Lower leg skin (tissue), 4 donors: ENCODE measurements at places on chromosomes 3 and 15. TPM values are rescaled to one million over a fixed set of nuclear protein-coding genes. Genes with fewer than 3 reads are reported as not detected.

DNA sequence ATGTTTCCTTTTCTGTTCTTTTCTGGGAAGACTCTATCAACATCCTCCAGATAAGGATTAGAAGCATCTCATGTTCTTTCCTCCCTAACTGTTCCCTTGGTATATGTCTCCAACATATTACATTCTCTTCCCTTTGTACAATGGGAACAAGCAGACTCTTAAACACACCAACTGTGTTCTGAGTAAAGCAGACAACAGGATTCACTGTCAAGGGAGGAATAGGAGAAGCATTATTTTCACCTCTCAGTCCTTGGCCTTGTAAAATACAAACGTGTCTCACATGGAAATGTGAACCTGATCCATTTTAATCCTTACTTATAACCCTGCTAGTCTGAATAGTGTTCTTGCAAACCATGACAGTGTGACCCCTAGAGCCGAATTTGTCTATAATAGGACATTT is 19.6 kb downstream of the GYG1 start:
- no peak for DNase-seq

DNA sequence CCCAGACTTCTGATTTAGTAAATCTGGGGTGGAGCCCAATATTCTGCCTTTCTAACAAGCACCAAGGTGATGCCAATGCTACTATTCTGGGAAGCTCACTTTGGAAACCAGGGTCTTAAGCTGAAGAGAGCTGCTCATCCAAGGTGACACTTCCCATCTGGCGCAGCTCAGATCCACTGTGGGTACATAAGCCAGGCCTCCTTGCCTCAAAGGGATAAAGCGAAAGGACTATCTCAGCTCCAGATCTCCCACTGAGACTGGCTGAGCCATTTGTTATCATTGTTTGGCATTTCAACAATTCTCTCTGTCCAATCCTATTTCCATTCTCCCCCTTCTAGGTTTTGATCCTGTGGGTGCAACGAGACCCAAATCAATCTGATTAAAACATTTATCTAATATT is 323.8 kb downstream of the GBE1 start:
- no peak for DNase-seq

- DNase-seq, result no peak
These were observed 75.0 kb downstream of the SEMA5B start for GRCh38 chr3:122952520-122952919.

DNA sequence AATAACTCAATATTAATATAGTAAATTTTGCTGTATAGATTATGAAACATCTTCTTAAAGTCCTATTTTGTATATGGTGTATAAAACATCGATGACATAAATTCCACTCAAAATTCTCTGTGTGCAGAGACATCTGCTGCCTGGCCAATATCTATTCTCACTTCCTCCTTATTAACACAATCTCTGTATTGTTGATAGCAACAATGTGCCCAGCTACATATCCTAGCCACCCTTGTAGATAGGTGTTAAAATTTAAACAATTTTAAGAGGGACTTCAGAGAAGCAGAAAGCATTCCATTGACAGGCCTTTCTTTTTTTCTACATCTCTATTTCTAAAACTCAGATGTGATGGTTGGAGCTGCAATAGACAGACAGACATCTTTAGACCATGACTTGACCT is 72.3 kb downstream of the FGF12 start:
- no peak for DNase-seq

- no peak for DNase-seq
These were observed 83.3 kb downstream of the TRIM42 start for GRCh38 chr3:140761076-140761639.

- no peak for DNase-seq
These were observed 56.9 kb upstream of the SLCO2A1 start for GRCh38 chr3:134086616-134087015.

KAT2B gene
- total RNA-seq, result 32.5 TPM

COLQ gene
- 1.4 TPM for total RNA-seq
